ENCODE measurements at places on chromosomes 5 and 9.

GRCh38 chr9:36759141-36759540, 186.4 kb downstream of the MELK start:
- no peak for DNase-seq

GRCh38 chr5:42612750-42613366, 143.8 kb upstream of the CCDC152 start:
- no peak for DNase-seq

DNA sequence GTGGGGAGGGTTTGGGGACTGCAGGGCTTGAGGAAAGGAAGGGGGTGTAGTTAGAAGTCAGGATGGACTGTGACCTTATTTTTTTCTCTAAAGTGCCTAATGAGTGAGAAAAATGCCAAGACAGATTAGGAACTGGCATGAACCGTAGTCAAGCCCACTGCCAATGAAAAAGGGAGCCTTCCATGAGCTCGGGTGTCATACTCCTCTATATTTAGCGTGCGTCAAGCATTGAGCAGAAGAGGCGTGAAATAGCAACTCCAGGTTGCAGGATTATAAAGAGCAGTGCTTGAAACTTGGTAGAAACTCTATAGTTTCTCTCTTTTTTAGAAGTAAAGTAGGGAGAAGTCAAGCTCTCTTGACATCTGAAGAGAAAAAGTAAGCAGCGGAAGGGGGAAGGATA, 1.8 kb downstream of the SGCD start:
- DNase-seq, result no peak

DNA sequence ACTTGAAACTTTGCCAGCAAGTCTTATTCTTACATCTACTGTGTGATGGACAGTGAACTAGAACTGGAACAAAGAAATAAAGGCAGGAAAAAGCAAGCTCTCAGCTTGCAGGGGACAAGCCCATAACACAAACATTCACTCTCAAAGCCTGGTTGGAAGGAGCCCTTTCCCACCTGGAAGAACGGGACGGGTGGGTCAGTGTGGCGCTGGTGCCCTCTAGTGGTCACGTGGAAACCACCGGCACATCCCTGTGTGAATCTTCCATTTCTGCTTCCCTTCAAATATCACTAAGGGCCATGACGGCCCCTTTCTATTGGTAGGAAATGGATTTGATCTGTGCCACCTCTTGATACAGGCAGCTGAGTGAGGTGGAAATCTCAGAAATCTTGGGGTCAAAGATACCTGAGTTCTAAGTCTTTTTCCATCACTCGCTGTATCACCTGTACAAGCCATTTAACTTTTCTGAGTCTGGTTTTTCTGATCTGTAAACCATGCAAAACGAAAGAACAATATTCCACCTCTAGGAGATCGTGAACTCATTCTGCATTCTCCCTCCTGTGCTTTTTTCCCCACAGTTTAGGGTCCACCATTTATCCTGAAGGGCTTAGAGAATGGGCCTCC, 211.6 kb downstream of the MSX2 start:
- peak; percentile 53 for DNase-seq

DNA sequence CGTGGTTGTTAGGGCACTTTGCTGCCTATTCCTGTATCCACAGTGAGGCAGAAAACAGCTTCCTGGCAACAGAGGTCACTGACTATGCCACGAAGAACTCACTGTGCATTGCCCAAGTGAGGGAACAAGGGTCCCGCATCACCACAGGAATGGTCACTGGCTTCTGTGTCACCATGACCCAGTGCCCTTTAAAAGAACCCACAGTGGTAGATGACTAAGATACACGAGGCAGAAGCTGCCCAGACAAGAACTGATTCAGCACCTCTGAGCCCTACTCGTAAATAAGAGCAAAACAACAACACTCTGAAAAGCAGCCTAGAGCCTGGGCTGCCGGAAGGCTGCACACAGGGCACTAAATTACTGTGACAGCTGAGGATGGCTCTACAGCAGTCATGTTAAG, 236.6 kb upstream of the RASEF start:
- peak; percentile 21 for DNase-seq

DNA sequence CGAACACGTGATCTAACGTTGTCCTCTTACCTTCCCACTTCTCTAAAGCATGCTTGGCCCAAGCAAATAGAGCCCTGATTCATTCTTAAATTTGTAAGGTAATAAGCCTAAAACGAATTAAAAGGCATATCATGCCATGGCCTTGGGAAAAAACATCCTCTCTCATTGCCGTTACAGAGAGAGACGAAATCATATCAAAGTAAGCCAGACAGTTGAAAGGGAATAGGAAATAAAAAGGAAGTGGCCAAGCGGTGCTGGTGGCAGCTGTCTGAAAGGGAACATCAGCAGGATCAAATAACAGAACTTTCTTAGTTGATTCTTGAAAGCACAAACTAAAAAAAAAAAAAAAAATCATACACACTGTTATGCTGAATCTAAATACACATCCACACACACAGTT, 49.1 kb upstream of the CDH6 start:
- DNase-seq, result no peak

DNA sequence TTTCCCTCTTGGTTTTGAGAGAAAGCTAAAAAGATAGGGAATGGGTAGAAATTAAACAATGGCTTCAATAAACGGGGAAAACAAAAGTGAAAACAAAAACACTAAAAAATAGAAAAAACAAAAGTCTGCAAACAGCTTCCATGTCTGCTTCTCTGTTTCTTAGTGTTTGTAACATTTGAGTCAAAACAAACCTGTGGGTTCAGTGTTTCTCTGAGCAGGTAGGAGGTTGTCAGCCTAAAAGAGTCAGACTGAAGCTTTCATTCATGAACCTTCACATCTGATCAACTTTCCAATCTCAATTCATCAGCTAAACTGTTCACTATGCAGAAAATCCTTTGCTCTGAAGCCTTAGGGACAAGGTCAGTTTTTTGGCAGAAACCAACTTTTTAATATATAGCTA, 102.5 kb upstream of the ADAMTS16 start:
- DNase-seq, result no peak

- no peak for DNase-seq
These were observed 7.0 kb downstream of the ADGRD2 start for GRCh38 chr9:124457079-124457886.

Measured in NCI-H1417 (cell line).